ENCODE measurements at places on chromosomes 5 and 9.

DNA sequence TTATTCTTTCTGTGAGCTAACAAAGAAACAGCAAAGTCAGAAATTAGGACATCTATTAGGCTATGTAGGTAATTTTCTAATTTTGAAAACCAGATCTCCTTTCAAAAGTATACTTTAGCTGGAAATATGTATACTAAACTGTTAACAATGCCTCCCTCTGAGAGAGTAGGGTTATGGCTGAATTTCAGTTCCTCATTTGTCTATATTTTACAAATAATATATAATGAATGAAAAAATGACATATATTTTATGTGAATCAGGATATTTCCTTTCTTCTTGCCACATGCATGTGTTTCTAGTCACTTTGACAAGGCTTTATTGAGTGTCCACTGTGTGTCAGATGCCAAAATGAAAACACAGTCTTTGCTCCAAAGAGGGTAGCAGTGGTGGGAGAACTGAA, 15.4 kb downstream of the HACD4 start:
- DNase-seq = no peak

- DNase-seq = no peak
These were observed 569.7 kb downstream of the ZNF608 start for GRCh38 chr5:124176692-124177091.

DNA sequence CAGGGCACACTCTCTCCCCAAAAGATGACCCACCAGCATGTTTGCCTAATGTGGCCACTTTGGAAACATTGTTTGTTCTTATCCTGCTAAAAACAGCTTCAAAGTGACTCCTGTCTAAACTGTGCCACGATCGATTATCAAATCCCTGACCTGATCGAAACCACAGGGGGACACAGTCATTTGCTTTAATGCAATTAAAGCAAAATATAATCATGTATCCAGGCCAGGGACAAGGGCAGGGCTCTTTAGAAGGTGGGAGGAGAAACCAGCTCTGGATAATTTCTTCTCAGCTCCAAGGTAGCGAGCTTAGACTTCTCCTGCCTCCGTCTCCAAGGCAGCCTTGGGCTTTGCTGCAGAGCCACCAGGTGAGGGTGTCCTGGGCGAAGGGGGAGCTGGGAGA, 95.0 kb upstream of the HAND1 start:
- no peak for DNase-seq

GRCh38 chr5:176994460-176995121, 12.0 kb downstream of the UIMC1 start:
- DNase-seq = no peak

DNA sequence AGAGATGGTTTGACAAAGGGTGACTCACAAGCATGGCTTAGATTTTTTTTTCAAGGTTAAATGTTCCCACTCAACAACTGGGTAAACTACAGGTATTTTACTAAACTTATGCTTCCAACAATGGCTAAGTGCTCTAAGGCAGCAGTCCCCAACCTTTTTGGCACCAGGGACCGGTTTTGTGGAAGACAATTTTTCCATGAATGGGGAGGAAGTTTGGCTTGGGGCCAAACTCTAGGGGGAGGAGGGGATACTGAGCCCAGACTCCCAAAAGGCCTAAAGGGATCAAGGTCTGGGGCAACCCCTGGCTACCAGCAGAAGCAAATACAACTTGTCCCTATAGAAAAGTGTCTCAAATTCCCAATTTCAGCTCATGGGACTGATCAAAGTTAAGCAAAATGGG, 32.0 kb upstream of the HSD17B3 start:
- no peak for DNase-seq

GRCh38 chr9:17783227-17783626, 204.4 kb downstream of the SH3GL2 start:
- DNase-seq = no peak

DNA sequence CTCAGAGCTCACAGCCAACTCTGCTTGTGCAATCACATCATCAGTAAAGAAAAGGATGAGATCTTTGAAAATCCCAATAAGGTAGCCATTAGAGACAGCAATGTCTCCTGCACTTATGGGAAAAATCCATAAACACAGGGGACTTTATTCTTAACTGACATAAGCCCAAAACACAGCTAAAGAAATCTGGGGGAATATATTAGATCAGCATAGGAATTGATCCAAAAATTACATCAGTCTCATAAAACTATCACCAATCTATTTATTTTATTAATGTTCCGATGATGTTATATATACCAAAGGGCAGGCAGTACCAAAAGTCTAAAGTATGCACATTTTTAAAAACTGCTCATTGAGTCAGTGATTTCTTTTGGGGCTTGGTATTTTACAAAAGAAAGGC, 6.9 kb downstream of the MRPS27 start:
- DNase-seq = no peak

DNA sequence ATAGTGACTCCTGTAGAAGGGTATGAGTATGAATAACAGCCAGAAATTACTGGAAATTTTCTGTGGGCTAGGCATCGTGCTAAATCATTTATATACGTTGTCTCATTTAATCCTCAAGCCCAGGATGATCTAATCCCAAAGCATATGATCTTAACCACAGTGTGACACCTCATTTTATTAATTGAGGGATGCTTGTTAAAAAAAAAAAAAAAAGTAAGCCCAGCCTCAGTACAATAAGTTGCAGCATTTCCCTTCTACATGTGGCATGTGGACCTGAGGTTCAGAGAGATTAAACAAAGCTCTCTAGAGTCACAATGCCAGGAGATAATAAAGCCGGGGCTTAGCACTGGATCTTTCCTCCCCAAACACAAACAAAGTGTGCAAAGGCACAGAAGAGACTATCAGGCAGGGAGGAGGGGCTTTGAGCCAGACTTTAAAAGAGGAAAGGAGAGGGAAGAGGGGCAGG, 49.5 kb downstream of the KLF4 start:
- DNase-seq = no peak

- no peak for DNase-seq
These were observed 70.3 kb upstream of the EQTN start for GRCh38 chr9:27367175-27367798.

GRCh38 chr5:69288069-69288468, 44.5 kb downstream of the CCDC125 start:
- no peak for DNase-seq

DNA sequence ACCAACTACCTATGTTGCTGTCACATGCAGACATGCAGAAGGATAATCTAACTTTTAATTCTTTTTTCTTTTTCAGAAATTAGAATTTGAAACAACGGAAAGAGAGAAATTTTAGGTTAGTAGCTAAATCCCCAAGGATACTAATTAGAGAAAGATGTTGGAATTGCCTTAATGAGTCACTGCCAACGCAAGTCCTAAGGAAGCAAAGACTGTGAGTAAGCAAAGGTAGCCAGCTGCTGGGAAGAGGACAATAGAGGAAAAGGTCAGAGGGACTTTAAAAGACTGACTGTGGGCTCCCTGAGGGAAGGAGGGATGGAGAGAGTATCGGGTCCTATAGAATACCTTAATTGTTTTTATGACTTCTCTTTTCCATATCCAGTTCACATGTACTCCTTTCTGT, 461.9 kb upstream of the PAPPA start:
- peak; percentile 86 for DNase-seq

GRCh38 chr5:163565931-163566608, 60.7 kb downstream of the MAT2B start:
- peak; percentile 49 for DNase-seq

DNA sequence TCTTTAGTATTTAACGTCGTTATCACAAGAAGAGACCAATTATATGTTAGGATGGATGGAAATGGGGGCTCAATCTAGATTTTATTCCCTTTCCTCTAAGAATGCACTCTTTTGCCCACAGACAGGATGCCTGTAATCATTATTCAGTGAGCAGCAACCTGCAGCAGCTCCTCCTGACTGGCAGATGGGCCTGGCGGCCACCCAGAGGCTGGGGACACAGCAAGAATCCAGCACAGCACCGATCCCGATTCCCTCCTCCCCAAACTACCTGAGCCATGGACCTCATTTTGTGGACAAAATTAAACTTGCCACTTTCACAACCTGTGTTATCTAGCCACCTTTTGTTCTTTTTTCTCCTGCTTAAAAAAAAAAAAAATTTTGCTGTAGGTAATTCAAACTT, 101.0 kb downstream of the USP20 start:
- no peak for DNase-seq

- no peak for DNase-seq
These were observed 354.6 kb downstream of the ZSWIM6 start for GRCh38 chr5:61686491-61687257.

GRCh38 chr9:137490532-137491186, 31.5 kb upstream of the NSMF start:
- DNase-seq = no peak

DNA sequence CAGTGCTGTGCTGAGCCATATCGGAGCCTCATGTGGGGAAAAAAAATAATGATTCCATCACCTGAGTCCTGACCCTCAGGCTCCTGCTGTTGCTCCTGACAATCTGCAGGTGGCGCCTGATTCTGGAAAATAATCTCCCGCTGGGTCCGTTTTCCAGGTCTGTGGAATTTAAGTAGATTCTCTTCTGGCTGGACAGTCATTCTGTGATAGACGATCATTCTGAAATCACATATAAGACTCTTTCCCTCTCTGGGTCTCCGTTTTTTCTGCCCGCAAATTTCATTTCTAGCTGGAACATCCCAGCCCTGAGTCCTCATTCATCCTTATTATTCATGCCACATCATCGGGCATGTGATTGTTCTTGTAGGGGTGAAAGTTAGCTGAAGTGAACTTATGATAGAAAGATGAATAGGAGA, 22.1 kb upstream of the STXBP1 start:
- peak; percentile 80 for DNase-seq

DNA sequence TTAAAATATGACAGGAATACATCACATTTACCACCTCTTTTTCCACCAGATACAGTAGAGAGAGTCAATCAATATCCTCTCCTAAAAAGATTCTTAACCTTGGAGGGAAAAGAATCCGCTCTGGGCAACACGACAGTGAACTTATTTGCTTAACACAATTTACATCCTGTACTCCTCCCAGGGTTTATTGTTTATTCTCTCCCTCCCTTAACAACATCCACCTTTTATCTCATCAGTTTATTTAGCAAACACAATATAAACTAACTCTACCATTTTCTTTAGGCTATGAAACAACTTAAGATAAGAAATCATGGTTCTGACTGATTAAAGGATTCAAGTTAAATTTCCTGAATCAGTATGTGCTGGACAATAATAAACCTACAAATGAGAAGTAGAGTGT, 50.9 kb downstream of the CERT1 start:
- DNase-seq = no peak

DNA sequence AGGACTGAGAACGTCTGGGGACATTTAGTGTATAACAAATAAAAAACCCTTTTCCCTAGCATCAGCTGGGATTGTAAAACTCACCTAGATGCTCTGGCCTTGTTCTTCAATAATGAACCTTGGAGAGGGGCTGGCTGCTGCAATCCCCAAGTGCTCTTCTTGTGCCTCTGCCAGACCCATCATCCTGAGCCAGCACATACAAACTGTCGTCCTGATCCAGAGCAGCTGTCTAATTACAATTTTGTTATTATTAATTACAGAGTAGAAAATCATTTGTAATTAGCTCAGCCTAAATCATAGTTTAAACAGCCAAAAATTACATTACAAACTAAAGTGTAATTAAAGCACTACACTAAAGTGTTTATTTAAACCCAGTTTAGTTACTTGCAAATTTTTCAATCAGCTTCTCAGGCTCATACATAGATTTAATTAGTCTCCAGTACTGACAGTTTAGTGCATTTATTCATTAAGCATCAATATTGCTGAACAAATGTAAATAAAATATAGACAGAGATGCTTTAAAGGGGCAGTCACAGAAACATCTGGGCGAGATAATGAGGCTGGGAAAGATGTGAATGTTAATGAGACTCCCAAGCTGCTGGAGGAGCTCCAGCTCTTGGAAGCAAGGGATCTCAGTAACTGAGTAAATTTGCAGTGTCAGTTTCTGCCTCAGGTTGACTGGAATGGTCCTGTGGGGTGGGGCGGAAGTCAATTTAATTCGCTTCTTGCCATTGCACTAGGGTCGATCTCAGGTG, 632.3 kb upstream of the TLE4 start:
- no peak for DNase-seq

DNA sequence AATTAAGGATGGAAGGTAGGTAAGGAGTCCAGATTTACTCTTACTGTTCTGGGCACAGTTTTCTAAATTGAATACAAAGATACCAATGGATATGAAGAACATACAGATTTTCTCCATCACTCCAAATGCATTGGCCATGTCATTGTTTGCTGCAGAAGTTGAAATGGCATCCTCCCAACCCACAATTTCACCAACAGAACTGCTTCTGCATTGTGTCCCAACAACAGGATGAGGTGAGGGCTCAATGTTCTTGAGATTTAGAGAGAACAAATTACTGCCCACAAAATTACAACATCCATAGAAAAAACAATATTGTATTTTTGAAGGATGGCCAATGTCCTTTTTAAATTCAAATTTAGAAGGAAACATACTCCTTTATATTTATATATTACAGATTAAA, 88.9 kb downstream of the NUDT12 start:
- no peak for DNase-seq

GRCh38 chr5:132428484-132429462, 59.3 kb downstream of the SLC22A5 start:
- peak; percentile 82 for DNase-seq

DNA sequence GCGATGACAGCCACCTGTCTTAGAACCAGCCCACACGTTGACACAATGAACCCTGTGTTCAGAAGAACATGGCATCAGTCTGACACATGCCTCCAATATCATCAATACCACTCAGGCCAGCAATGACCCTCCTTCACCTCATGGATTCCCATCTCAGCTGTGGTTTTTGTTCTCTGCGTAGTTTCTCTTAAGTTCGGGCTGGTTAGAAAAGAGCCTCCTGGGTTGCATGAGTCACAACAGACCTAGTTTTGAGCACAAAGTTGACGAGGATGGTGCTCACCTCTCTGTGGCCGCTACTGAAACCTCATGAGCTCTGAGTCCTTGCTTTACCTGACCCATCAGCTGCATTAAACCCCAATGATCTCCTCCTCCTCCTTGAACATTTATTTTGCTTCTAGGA, 299.9 kb downstream of the SPOCK1 start:
- no peak for DNase-seq

DNA sequence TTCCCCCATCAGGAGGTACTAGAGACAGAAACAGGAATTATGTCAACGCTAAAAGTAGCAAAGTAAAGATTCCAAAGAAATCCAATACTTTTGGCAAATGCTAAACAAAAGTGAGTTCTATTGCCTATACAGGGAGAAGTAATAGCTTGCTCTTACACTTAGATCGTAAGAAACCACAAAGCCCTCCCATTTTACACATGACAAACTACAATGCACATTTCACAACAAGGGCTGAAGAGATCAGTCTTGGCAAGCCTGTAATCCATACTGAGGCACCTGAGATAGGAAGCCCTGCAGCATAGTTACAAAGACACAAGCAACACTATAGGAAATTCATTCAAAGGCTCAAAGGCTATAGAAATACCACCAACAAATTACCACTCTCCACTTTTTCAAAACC, 7.7 kb downstream of the HNRNPK start:
- no peak for DNase-seq

- no peak for DNase-seq
These were observed 37.6 kb upstream of the ANGPTL2 start for GRCh38 chr9:127159949-127160610.

DNA sequence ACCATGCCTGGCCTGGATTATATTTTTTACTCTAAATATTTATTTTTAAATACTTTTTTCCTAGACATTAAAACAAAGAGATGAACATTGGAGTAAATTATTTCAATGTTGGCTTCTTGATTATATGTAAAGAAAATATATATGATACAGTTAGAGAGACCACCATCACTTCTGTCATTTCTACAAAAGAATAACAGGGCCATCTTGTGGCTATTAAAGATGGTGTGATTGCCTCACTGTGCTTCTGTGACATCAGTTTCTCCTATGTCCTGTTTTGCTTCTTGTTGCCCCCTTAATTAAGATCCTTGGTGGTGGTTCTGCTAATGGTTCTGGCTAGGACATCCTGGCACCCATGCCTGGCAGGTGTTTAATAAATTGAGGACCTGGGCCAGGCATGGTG, 32.9 kb downstream of the NDFIP1 start:
- DNase-seq = no peak
